ENCODE measurements at places on chromosomes 12 and 14.

- no peak for DNase-seq
Measured at GRCh38 chr12:120763250-120763649, 37.6 kb downstream of the ACADS start.

DNA sequence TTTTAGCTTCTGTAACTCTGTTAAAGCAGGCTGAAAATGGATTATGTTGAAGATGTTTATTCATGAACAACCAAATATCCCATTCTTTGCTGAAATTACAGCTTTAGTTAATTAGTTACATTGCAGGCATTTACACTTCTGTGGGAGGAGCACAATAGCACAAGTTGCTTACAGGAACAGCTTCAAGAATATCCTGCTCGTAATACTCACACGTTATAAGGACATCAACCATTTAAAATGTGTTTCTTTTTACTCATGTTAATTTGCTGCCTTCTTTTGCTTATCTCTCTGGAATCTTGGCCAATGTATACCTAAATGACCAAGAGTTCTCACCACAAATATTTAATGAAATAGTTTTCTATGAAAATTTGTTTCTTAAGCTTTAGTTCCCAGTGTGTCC is 305.2 kb upstream of the SYT1 start:
- no peak for DNase-seq

DNA sequence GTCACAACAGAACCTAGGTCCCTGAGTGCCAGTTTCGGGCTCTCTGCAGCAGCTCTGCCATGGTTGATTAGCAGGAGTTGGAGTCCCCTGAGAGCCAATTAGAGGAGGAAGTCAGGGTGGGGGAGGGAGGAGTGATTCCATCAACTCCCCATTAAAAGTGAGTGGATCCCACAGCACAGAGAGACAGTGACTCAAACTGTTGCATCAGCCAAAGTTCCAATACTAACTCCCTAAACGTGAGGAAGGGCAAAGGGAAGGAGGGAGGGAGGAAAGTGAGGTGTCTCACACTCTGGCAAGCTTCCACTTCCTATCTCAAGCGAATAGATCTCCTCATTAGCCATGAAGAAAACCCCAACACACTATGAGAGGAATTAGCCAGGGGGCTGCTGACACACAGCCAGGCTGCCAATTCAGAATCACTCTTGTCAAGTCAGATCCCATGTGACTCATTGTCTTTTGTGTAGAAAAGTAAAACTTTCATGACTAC is 23.6 kb downstream of the OR11H4 start:
- no peak for DNase-seq

DNA sequence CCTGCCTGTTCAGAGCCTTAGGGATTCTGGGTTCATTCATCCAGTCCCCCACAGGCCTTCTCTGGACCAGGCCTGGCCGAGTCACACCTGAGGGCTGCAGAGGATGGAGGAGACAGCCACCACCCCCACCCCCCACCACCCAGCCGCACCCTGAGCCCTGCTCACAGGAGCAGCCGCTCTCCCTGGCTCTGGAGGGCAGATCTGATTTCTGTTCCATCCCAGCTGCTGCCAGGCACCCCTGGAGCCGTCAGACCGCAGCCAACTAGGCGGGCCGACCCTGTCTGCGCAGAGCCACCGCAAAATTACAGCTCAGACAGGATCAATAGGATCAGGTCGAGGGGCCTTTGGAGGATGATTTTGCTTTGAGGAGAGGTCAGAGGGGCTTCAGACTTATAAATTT is 154.6 kb upstream of the MYL2 start:
- no peak for DNase-seq

DNA sequence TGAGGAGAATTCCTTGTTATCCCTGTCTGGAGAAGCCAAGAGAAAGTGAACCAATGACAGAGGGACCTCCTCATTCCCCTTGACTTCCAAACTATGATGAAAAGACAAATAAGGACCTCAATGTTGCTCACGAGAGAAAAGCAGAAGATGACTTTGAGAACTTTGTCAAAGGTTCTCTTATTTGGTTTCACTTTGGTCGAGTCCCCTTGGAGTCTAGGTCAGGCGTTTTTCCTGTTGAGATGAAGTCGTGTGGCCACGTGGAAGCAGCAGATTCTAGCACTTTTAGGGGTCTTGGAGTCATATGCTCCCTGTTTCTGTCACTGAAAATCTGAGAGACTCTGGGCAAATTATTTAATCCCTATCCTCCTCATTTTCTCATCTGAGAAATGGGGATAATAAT is 33.8 kb upstream of the COL2A1 start:
- DNase-seq = no peak

DNA sequence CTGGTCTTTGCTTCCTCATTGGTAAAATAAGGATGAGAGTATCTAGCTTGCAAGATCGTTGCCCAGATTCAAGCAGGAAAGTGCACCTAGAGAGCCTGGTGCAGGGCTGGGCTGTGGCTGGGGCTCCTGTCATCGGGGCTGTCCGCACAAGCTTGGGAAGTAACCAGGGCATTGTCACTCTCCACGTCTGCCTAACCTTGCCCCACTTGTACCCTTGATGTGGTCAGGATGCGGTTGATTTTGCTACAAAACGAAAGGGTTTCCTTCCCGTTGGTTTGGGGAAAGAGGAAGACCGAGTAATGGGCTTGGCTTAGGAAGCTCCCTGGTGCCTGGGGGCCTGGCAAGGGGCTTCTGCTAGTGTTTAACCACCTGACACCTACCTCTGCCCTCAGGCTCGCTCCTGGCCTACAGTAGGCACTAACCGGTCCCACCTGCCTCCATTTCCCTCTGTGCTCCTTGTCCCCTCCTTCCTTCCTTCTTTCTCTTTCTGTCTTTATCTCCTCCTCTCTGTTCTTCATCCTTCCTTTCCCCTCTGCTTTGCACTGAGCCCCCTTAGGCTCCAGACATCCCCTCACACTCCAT is 21.8 kb downstream of the MVK start:
- DNase-seq = no peak

Data from activated T-cell treated with anti-CD3 and anti-CD28 coated beads, Interleukin-2, amount 50 U/mL, for 24 hours (primary cell).